IMR-90 (cell line): ENCODE measurements at places on chromosomes 1 and 21. TPM values are rescaled to one million over a fixed set of nuclear protein-coding genes. Genes with fewer than 3 reads are reported as not detected.

GRCh38 chr1:206049293-206049692, 3.7 kb upstream of the RHEX start:
- DNase-seq: no peak

- no peak for DNase-seq
Observed at GRCh38 chr1:56726706-56727105, 81.6 kb downstream of the PRKAA2 start.

- no peak for DNase-seq
Observed at GRCh38 chr21:15140321-15141019, 75.7 kb upstream of the NRIP1 start.

The RNU1-4 gene
- not detected in 2 replicates for polyA plus RNA-seq

The ARHGAP30 gene
- 0.02 and 0.03 TPM in 2 replicates for polyA plus RNA-seq

The CRYAA gene
- polyA plus RNA-seq: not detected in 2 replicates

The BLACAT1 gene
- 0.03 and 0.05 TPM in 2 replicates for polyA plus RNA-seq

The GBP6 gene
- polyA plus RNA-seq: not detected in 2 replicates

DNA sequence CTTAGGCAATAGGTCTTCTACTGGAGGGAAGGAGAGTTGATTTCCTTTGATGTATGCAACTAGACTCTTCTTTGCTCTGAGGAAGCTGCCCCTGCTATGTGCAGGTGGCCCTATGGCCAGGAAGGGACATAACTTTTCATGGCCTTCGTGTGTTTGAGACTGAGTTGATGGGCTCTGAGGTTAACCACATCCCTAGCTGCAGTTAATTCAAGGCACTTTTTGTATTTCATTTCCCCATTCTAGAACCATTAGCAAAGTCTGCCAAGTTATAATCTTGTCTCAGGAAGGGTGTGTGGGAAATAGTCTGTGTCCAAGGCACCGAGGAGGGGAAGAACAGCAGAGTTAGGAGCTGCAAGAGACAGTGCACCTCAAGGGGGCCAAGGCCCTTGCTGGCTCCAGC, 2.5 kb downstream of the FCRL4 start:
- DNase-seq: no peak

- no peak for DNase-seq
Observed at GRCh38 chr1:29470087-29470787, 233.9 kb downstream of the PTPRU start.

DNA sequence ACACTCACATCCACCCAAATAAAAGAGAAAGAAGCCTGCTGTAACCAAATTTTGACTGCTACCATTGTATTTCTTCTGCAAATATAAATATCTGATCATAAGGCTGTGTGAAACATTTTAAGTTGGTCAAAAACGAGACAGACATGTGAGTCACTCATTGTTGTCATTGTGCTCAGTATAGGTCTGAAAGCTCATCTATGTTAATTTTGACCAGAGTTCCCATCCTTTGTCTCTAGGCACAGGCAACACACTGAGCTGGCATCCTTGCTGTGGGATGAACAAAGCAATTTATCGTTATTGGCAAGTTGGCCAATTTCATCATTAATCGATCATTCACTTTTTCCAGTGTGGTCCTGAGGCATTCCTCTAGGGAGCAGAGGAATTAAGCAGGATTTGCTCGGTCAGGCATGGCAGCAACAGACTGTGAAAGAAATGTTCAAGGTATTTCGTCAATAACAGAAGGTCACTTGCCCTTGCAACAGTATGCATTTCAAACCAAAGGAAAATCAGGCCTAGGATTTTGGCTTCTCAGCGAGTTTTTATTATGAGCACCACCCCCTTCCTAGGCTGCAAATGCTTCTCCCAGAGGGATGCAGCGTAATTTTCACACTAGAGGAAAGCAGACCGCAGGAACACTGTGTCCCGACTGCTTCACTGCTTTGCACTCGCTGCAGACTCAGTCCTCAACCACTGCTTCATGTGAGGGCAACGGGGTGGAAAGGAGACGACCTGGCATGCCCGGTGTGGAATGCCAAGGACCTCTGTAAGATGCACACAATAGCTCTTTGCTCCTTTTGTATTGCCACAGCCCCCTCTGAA, 87.9 kb upstream of the SMYD2 start:
- no peak for DNase-seq

GRCh38 chr1:3001471-3002348, 19.6 kb upstream of the ACTRT2 start:
- DNase-seq: no peak

DNA sequence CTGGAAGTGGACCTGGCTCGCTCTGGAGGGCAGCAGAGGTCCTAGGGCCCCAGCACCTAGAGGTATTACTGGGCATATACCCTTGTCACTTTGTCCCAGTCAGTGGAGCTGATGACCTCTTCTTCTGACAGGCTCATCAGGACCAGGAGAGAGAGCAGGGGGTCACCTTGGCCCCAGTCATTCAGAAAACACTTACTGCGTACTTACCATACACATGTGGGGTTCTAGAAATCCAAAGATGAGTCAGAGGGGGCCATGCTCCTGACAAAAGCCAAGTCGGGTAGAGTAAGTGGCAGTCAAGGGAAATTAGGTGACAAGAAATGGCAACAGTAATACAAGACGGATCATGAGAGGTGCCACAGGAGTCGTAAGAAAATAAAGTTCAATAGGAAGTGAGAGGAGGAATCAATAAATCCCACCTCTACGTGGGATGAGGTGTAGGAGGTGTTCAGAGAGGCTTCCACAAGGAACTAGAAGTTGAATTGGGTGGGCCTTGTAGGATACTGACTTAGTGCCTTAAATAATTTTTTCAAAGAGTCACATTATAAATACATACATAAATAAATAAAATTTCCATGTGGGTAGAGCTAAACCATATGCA, 6.8 kb downstream of the KCNC4 start:
- DNase-seq: no peak

The ZBTB8B gene
- not detected in 2 replicates for polyA plus RNA-seq

- peak; percentile 46 for DNase-seq
Observed at GRCh38 chr21:28827422-28827821, 165.3 kb downstream of the LTN1 start.

DNA sequence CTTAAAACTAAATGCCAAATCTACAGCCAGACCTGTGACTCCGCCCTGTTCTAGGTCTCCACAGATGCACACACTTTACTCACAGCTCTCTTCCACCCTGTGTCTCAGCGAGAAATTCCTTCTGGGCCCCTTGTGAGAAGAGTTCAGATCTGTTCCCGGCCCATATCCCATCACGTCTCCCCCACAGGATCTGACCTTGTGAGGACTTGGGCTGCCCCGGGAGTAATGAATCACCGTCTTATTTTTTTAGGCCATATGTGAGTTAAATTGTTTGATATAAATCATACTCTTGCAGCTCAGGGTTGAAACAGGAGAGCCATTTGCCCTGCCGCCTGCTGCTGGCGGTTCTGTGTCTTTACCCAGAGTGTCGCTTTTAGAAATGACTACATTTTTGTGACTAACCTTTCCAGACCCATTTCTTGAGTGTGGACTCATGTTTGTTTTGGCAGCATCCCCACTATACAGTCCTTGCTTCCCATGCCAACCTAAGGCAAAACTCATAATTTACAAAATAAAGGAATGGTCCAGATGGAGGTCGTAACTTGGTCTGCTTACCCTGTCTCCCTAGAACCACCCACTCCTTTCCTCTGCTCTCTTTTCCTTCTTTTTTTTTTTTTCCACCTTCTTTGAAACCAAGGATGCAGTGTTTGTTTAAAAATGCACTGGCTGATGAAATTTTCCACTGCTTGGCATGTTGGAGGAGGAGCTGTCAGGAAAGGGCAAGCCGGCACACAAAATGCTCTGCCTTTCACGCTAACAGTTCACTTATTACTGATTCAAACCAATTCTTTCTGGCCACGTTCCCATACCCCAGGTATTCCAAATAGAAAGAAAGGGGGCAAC, 98.0 kb upstream of the C1orf105 start:
- DNase-seq: peak; percentile 88

DNA sequence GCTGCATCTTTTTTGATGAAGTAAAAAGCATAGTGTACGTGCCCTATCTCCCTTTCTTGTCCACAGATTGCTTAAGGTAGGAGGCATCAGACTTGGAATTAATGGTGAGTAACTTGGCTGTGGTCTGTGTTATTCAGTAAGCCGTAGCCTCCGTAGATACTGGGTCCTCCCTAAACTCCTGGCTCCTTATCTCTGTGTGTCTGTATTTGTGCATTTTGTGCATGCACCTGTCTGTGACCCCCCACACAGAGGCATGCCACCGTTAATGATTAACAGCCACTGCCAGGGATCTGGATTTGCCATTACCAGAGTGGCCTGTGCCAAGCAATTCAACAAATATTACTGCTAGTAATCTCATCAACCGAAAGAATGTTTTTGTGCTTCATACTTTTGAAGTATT, 31.9 kb downstream of the MAP3K21 start:
- DNase-seq: no peak

GRCh38 chr1:230423951-230424350, 2.2 kb downstream of the PGBD5 start:
- DNase-seq: no peak

DNA sequence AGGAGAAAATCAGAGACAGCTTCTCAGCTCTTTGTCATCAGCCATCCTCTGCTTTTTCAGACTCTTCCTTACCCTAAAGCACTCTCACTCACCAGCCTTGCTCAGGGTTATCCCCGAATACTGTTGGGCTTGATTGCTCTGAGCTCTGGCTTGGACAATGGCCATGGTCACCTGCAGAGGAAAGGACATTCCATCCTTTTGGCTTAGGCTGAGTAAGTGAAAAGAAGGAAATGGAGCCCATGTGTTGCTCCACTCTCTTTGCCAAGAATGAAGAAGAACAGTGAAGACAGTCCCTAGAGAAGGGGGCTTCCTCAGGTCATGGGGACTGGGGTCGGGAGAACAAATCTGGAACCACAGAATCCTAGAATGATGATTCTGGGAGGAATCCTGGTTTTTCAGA, 2.3 kb downstream of the MTMR11 start:
- DNase-seq: no peak

DNA sequence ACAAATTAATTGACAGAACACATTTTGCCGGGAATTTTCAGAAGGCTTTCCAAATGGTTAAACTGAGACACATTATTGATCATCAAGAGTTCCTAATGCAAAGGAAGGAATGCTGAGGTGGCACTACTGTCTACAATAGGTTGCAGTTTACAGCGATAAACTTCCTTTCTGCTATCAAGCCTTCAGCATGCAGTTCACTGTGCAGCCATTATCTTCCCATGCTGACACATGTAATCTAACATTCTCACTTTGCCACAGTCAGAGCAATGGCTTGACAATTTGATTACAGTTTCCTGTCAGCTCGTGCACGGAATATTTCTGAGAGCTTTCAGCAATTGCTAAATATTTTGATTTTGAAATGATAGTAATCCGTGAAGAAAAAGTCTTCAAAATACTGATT, 166.9 kb upstream of the PRMT6 start:
- no peak for DNase-seq

- DNase-seq: no peak
Observed at GRCh38 chr1:226688808-226689207, 50.3 kb downstream of the ITPKB start.

The LYSMD1 gene
- 5.0 and 5.9 TPM in 2 replicates for polyA plus RNA-seq

- no peak for DNase-seq
Observed at GRCh38 chr1:42000766-42001165, 82.0 kb upstream of the HIVEP3 start.

DNA sequence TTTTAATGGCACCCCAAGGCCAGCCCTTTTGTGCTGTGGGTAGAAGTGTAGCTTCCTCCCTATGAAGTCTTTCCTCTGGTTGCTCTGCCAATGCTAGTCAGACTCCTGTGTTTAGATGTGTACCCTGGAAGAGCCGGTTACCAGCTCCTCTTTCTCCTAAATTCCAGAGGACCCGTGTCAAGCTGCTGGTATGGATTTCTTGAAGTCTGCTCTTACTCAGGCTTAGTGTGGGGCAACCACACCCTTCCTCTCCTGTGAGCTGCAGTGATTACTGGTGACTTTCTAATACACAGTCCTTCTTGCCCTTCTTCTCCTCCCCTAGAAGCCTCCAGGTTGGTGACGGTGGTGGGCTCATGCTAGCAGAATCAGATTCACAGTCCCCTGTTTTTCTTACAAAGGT, 74.1 kb upstream of the AKT3 start:
- DNase-seq: peak; percentile 67

- no peak for DNase-seq
Observed at GRCh38 chr21:44436111-44436611, 19.1 kb upstream of the LRRC3 start.

DNA sequence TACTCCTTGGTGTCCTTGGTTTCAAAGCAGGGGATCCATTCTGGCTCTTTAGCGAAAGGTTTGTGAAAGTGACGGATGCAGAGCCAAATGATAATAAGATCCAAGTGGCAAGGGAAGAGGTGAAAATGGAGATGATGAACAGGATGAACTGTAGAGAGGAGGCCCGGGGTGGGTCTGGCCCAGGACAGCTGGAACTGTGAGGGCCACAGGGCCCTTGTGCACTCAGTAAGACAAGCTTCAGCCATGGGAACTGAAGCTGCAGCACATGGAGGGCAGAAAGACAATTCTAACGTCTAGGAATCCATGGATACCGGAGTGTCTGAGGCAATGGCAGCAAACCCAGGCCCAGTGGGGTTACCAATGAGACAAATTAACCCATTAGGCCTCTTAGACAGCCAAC, 4.8 kb downstream of the KCNA2 start:
- no peak for DNase-seq

The KISS1 gene
- 27.3 and 34.7 TPM in 2 replicates for polyA plus RNA-seq

The MRPL20 gene
- 157 and 172 TPM in 2 replicates for polyA plus RNA-seq

- DNase-seq: no peak
Observed at GRCh38 chr21:26783466-26784195, 61.6 kb downstream of the ADAMTS1 start.

DNA sequence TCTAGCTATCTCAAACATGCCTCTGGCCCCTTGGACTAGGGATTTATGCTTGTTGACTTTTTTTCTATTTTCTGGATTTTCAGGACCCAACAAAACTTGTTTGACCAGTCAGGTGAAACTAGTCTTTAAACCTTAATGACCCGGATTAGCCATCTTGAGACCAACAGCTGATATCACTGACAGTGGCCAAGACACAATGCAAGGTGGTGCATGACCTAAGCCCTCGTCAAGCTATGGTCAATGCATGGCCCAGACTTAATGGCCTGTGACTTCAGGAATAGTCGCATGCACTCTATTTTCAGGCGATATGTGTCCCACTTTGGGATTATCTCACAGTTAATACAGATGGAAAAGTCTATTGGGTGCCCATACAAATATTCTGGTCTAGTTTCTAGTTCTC, 190.4 kb downstream of the ZBTB18 start:
- DNase-seq: no peak

- no peak for DNase-seq
Observed at GRCh38 chr21:15815285-15815684, 85.5 kb downstream of the USP25 start.

- DNase-seq: no peak
Observed at GRCh38 chr1:151010346-151010726, 2.1 kb downstream of the PRUNE1 start.

- DNase-seq: no peak
Observed at GRCh38 chr1:51592711-51593110, 24.2 kb upstream of the OSBPL9 start.

- DNase-seq: peak; percentile 86
Observed at GRCh38 chr1:183881387-183882131, 76.6 kb downstream of the RGL1 start.

DNA sequence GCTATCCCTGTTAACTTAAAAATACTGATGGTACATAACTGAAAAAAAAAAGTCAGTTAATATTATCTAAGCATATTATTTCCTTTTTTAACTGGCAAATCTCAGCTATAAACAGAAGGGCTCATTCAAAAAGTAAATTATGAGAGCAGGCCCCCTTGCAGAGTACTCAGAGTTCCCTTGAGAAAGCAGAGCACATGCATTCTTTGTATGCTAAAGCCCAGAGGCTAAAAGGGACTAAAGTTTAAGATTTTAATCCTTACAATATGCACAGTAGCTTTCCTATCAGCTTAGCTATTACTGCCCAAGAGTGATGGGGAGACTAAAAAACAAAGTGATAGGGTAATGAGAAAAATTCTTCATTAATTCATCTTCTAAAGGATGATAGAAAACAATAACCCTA, 18.5 kb downstream of the SLC16A1 start:
- no peak for DNase-seq
